ENCODE measurements at places on chromosomes 4 and X. TPM values are rescaled to one million over a fixed set of nuclear protein-coding genes. Genes with fewer than 3 reads are reported as not detected.

The TCEAL8 gene
- 314 TPM for polyA plus RNA-seq

The ZFP92 gene
- not detected for polyA plus RNA-seq

The MUC7 gene
- not detected for polyA plus RNA-seq

The MAGEB1 gene
- polyA plus RNA-seq = not detected

The GAGE2A gene
- polyA plus RNA-seq = not detected

The SRPK3 gene
- polyA plus RNA-seq = 0.57 TPM

The REELD1 gene
- not detected for polyA plus RNA-seq

The CLCN4 gene
- 5.4 TPM for polyA plus RNA-seq

The TKTL2 gene
- polyA plus RNA-seq = not detected

The TSPYL2 gene
- polyA plus RNA-seq = 50.8 TPM

The H2BW1 gene
- polyA plus RNA-seq = not detected

The LRRC66 gene
- polyA plus RNA-seq = 0.88 TPM

The COL25A1 gene
- polyA plus RNA-seq = 3.5 TPM

The RASGEF1B gene
- 3.7 TPM for polyA plus RNA-seq

The TMEM255A gene
- polyA plus RNA-seq = 5.2 TPM

The AMBN gene
- polyA plus RNA-seq = not detected

The CDX4 gene
- polyA plus RNA-seq = not detected

The GAGE12E gene
- not detected for polyA plus RNA-seq

The SPIN2A gene
- 2.5 TPM for polyA plus RNA-seq

The TMPRSS11E gene
- not detected for polyA plus RNA-seq

The PPARGC1A gene
- 28.4 TPM for polyA plus RNA-seq

The COX7B2 gene
- polyA plus RNA-seq = not detected

The MAGEA11 gene
- not detected for polyA plus RNA-seq

The NUP62CL gene
- 20.5 TPM for polyA plus RNA-seq

The PRR32 gene
- polyA plus RNA-seq = not detected

The POLR2B gene
- polyA plus RNA-seq = 65.8 TPM

The IRS4 gene
- not detected for polyA plus RNA-seq

The SASH3 gene
- polyA plus RNA-seq = 0.21 TPM

The CENPVL1 gene
- 1.2 TPM for polyA plus RNA-seq

The MAGEA8 gene
- polyA plus RNA-seq = not detected

The GLRA2 gene
- not detected for polyA plus RNA-seq

The EFHC2 gene
- polyA plus RNA-seq = 7.7 TPM

The SORCS2 gene
- polyA plus RNA-seq = 4.4 TPM

The GNRHR gene
- not detected for polyA plus RNA-seq

The RHOXF1 gene
- polyA plus RNA-seq = 2.0 TPM

The DKK2 gene
- 0.23 TPM for polyA plus RNA-seq

The BEX4 gene
- 588 TPM for polyA plus RNA-seq

The FAM114A1 gene
- polyA plus RNA-seq = 32.2 TPM

The RAB9B gene
- 6.6 TPM for polyA plus RNA-seq

The CFP gene
- not detected for polyA plus RNA-seq

The TLR1 gene
- 1.2 TPM for polyA plus RNA-seq

The SPP1 gene
- polyA plus RNA-seq = 0.54 TPM

The HMGN5 gene
- polyA plus RNA-seq = 20.7 TPM

The SULT1B1 gene
- not detected for polyA plus RNA-seq

The SYN1 gene
- 12.6 TPM for polyA plus RNA-seq

All from cardiac muscle cell (in vitro differentiated cells and primary cell).